Stimulated activated CD4-positive, alpha-beta T cell treated with anti-CD3 and anti-CD28 coated beads, TNF-alpha, amount 100 ng/mL, for 1 hour (primary cell): ENCODE measurements at places on chromosomes 2 and 18.
A peak's percentile ranks its signal among the peaks of the same experiment; 100 is the strongest.

DNA sequence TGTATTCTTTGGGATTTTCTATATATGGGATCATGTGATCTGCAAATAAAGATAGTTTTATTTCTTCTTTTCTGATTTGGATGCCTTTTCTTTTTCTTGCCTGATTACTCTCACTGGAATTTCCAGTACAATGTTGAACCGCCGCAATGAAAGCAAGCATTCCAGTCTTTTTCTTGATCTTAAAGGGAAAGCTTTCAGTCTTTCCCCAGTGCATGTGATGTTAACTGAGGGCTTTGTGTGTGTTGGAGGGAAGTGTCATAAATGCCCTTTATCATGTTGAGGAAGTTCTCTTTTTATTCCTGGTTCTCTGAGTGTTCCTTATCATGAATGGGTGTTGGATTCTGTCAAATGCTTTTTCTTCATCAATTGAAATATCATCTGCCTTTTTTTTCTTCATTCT lies 16.9 kb upstream of the CYBRD1 start:
- no peak for DNase-seq

GRCh38 chr2:166513952-166514351 lies 19.9 kb upstream of the SCN7A start:
- DNase-seq: no peak

- no peak for DNase-seq
Observed at GRCh38 chr2:101461381-101461780, 13.5 kb downstream of the RFX8 start.

DNA sequence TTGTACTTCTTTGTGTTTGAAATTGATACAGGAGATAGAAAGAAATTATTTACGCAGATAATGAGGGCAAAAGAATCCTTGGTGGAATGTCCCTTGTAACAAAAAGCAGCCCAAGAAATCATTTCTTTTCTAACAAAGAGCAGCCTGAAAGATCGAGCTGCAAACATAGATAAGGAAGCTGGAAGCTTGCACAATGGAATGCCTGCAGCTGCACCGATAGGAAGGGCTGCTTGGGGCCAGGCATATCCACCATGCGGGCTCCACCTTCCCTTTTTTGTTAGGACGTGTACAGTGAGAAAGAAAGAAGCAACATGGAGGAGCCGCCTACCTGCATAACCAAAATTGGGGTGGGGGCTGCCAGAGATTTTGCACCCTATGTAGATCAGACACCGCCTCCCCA lies 568.7 kb downstream of the METTL4 start:
- DNase-seq: no peak

GRCh38 chr2:242075168-242075567 lies 205.6 kb downstream of the RTP5 start:
- no peak for DNase-seq

- no peak for DNase-seq
Observed at GRCh38 chr2:23788100-23788499, 138.8 kb downstream of the ATAD2B start.

DNA sequence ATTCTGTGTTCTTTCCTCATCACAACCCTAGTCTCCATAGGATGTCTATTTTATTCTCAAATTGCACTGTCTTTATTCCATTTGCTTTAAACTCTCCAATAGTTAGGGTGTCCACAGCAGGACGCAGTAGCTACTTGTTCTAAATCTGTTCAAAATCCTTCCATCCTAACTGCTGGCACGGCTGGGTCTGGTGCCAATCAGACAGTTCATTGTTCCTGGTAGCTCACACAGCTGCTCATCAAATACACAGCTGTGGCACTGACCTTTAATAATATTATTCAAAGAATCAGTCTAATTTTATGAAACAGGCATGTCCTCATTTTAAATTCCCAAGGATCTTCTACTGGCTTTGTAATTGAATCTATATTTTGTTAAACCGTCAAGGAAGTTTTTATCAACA lies 59.7 kb upstream of the TMEFF2 start:
- DNase-seq: no peak

DNA sequence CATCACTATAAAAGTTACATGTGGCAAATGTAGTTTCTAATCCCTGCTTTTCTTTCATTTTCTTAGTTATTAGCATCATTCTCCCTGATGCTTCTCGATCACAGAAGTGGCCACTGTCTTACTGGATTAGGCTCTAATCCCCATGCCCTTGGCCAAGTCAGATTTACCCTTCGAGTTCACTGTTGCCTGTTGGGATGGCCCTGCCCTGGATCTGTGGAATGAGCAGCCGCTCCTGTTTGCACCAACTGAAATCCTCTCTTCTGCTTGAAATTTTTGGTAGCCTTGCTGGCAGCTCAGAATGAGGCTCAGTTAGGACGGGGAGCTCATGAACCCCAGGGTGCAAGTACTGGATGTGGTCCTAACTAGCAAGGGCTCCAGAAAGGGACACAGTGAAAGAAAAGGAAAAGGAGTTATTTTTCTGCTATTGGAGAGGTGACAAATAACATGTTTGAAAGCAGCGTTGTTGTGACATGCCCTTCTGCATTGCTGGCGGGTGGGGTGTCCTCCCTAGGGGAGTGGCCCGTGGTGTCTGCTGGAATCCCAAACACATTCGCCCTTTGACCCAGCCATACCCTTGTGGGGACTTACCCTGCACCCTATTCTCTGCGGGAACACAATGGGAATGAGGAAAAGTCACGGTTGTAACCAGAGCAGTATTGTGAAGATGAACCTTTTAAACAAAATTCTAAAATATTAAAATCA lies 34.5 kb downstream of the RBFA start:
- DNase-seq: no peak

GRCh38 chr2:97718942-97719341 lies 5.6 kb downstream of the ZAP70 start:
- no peak for DNase-seq

DNA sequence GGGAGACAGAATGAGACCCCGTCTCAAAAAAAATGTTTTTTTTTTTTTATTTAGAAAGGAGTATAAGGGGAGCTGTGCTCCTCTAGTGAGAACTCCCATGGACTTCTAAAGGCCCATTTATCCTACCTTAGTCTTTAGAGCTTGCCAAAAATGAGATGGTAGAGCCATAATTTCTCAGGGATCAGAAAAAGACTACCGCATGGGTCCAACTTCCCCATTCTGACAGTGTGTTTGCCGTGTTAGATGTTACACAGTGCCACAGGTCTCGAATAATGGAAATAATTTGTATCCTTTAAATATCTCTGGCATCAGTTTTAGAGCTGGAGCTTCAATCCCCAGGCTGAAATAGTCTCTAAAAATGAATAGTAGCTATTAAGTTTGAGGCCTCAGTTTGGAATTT lies 6.0 kb upstream of the SLC39A10 start:
- no peak for DNase-seq

- DNase-seq: no peak
Observed at GRCh38 chr2:207632575-207633493, 7.6 kb upstream of the METTL21A start.

DNA sequence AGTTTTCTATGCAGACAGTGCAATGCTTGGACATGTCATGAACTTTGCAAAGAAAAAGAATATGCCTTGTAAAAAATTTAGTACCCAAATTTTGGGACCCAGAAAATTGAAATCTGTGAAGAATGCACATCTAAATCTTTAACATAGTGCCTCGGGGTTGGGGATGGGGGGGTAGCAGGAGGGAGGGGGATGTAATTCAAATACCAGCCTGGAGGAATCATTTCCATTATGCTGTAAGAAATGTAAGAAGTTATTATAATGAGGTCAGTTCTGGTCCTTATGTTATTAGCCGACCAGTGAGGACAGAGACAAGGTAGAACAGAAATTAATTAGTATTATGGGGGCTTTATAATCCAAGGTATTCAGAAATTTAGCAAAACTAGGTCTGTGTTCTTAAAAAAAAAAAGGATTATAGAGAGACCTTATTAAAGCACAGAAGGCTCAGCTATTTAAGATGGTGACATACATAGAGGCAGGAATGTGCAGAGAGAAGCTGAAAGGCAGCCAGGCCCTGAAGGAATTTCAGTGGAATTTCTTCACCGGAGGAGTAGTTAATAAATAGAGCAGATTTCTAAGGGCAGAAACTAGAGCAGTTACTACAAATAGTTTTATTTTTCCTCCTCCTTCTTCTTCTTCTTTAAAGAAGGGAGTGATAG lies 89.0 kb upstream of the RBMS1 start:
- no peak for DNase-seq

- peak; percentile 94 for DNase-seq
Observed at GRCh38 chr2:136117909-136118818, at the start of gene CXCR4. Gene CXCR4 (minus strand): TSS chr2:136118149. CDS start chr2:136118060, 89 bp downstream.

DNA sequence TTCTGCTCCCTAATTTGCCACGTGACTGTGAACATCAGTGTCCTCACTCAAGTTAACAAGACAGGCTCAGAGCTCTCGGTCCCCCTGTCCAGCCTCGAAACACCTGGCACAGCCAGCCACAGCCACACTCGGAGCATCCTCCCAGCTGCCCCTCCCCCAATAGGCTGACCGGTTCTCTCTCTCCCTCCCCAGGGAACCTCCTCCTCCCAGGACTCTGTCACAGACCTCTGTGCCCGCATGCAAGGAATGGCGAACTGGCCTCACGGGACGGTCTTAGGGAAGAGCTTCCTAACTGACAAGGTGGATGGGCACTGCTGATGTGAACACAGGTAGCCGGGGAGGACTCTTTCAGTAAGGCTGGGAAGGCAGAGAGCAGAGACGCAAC lies 18.8 kb downstream of the CYP26B1 start:
- DNase-seq: no peak

DNA sequence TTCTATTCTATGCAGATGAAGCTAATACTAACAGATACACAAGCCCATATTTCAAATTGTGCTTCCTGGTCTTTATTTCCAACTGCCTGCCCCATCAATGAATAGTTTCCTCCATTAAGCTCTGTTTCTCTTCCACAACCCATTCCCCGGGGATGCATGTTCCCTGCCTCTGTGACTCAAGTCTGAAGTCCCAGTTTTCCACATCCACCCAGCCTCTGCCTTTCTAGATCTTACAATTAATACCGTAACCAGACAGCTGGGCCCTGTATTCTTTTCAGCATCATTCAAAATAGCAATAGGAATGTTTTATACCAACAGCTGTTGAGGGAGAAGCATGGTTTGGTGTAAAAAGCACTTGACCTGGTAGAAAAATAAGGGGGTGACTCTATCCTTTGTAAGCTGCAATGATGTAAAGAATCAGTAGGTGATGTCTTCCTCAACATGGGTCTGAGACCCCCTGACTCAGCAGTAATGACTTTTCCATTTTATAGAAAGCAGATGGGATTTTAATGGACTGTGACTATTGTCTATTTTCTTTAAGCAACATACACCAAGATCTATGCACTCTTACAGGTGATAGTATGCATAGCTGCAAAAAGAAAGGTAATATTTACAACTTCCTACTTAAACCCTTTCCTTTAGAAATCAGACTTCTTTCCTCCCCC lies 46.1 kb upstream of the DAPL1 start:
- no peak for DNase-seq

GRCh38 chr2:120678251-120678650 lies 57.4 kb upstream of the GLI2 start:
- no peak for DNase-seq

DNA sequence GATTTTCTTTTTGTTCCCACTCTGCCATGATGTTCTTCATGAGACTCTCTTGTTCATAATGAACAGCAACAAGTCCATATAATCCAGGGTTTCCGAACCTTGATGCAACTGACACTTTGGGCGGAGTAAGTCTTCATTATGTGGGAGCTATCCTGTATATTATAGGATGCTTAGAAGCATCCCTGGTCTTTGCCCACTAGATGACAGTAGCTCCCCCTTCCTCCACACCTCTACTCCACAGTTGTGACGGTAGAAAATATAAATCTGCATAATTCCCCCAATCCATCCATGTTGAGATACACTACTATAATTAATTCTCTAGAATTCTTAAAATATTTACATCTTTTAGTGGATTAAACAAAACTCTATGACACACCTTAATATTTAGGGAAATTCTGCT lies 482.2 kb upstream of the CELF4 start:
- DNase-seq: no peak

GRCh38 chr2:73356097-73356496 lies 29.5 kb upstream of the ALMS1 start:
- DNase-seq: no peak

- no peak for DNase-seq
Observed at GRCh38 chr18:58591286-58591685, 37.6 kb downstream of the ALPK2 start.

DNA sequence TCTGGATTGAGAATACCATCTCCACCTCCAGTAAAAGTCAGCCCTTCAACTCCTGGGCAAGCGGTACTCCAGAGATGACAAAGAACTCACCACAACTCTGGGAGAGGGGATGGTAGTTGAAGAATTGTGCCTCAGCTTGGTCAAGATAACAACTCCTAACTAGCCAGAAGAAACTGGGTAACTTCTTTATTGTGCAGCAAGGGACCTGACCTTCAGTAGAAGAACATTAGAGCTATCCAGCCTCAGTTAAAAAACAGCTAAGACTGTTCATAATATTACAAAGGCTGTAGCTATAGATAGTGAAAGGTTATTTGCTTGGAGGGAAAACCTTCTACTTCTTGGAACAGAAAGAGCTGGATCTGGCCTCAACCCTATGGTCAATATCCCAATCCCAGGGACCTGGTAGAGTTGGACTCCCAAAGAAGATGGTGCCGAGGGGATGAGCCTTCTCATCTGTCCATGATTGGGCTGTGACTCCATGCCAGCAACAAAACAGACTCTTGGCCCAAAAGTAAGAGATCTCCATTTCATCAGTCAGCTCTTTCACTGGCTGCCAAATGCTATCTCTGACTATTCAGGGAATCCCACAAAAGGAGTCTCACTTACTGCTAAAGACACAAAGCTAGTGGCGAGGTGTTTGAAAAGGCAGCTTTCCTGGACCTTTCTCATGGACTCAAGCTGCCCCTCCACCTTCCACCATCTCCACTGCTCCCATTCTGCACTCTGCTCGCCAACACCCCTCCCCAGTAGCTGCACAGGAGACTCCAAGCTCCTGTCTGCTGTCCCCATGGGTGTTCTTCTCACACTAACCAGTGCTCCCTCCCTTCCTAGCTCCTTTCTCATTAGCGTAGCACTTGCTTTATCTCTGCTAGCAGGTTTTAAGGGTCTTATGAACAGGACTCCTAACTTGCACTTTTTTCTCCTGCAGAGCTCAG lies 145.8 kb downstream of the CAPN13 start:
- DNase-seq: no peak

DNA sequence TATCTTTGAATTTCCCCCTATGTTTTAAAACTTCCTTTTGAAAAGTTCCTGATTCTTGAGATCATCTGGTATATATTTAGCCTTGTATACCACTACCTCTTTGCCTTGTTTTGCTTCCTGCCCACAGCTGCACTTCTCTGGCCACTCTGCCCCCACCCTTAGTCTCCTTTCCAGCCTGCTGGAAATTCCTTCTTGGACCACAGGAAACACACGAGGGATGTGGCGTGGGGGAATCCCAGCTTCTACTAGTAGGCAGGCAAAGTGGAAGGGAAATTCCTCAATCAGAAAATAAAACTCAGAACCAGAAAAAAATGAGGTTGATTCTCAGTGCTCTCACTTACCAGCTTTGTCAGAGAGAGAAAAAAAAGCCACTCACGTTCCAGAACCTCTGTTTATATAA lies 13.4 kb downstream of the IL18RAP start:
- DNase-seq: no peak
